ENCODE measurements at places on chromosomes 6 and 20.

DNA sequence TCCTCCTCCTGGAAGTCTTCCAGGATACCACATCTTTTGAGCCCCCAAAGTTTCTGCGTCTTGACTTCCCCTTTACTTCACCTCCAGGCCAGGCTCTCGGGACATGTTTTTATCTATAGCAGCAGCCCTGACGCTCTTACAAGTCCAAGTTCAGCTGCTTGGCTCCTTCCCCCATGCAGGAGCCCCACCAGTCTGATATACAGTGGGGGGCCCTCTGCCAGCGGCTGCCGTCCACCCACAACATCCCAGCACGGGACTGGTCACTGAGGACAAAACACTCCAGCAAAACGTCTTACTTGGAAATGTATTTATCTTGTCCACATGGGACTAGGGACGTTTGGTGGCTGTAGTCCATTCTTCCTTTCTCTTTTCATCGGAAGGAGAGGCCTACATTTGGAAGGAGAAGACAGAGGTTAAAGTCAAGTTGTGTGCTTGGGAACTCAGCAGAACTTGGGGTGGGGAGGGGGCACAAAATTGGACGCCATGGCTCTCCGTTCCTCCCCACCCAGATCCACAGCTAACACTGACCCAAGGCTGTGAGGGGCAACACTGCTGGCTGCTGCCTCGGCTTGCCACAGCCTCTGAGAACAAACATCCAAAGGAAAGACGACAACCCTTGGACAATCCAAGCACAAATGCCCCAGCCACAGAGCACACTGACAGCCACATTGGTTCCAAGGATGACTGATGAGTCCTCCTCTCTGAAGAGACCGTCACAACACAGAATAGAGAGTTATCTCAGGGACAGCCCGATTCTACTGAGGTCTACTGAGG is 79.2 kb downstream of the PRND start:
- DNase-seq = no peak

- peak; percentile 6 for DNase-seq
Observed at GRCh38 chr6:117907601-117908245, 659 bp downstream of the SLC35F1 start.

GRCh38 chr6:19417713-19418112 is 419.5 kb upstream of the ID4 start:
- DNase-seq = no peak

DNA sequence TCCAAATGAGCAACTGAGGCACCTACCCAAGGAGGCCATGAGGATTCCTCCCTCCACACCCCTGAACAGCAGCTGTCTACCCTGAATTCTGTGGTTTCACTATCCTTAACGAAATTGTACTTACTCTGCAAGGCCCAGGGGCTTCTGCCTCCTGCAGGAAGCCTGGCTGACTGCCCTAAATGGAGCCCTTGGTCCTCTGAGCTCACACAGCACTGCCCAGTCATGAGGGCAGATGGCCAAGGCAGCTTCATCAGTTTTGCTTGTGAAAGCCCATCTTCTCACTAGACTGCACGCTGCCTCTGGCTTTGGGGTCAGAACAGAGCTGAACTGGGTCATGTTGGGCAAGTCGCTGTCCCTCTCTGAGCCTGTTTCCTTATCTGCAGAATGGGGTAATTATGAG is 26.4 kb upstream of the SIRPA start:
- DNase-seq = no peak

GRCh38 chr6:160697826-160698225 is 4.2 kb upstream of the PLG start:
- DNase-seq = no peak

GRCh38 chr20:1934721-1935573 is 39.7 kb downstream of the SIRPA start:
- no peak for DNase-seq

- no peak for DNase-seq
Observed at GRCh38 chr6:146909376-146909775, 294.8 kb upstream of the STXBP5 start.

DNA sequence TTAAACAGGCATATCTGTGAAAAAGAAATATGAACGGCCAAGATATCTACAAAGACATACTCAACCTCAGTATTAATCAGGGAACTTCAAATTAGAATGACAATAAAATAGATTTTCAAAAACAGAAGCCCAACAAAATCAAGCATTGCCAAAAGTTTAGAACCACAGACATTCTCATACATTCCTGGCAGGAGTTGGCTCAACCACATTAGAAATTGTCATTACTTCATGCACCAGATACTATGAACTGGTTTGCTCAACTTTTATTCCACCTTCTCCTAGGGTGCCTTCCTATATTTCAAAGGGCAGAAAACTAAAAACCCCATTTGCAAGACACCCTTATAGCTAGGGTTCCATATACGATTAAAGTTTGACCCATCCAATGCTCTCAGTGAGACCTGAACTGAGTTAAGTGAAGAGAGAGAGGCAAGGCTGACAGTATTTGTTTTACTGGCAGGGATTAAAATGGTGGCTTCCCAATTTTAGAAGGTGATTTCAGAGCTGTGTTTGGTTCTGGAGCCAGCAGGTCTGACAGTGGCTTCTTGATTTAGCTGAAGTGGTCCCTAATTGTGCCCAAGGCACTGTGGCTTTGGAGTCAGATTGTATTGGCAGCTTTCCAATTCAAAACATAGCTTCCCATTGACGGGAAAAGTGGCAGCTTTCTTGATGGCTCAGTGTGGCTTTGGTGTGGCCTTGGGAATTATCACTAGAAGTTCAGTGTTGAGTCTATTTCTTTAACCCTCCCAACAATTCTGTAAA is 77.1 kb upstream of the CDYL start:
- no peak for DNase-seq

DNA sequence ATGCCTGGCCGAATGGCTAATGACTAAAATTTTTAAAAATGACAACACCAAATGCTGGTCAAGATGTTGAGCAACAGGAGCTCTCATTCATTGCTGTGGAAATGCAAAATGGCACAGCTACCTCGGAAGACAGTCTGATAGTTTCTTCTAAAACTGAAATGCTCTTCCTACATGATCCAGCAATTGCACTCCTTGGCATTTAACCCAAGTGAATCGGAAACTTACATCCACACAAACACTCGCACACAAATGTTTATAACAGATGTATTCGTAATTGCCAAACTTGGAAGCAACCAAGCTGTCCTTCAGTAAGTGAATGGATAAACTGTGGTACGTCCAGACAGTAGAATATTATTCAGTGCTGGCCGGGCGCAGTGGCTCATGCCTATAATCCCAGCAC is 56.4 kb upstream of the NCOA3 start:
- DNase-seq = no peak

GRCh38 chr6:17490724-17491123 is 97.3 kb downstream of the CAP2 start:
- DNase-seq = no peak

- no peak for DNase-seq
Observed at GRCh38 chr6:12545619-12546409, 170.8 kb upstream of the PHACTR1 start.

DNA sequence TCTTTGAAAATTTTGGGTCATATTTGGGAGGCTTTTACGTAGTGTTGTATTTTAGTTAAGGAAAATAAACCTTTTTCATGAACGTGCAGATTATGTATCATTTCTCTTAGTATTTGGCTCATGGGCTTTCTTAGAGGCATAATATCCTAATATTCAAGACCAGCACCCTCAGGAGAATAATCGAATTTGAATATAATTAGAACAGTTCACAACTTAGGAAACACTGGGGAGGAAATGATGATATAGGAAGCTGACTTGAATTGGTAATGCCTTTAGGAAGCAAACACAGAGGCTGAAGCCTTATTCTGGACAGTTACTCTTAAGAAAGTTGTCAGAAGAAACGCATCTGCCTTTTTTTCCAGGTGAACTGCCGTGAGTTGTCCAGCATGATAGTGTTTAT is at the start of gene GFRAL:
TSS of gene GFRAL (plus strand) at position 301 of the 400 bp plus-strand sequence. CDS start at position 387, 86 bp downstream.
- DNase-seq = no peak

DNA sequence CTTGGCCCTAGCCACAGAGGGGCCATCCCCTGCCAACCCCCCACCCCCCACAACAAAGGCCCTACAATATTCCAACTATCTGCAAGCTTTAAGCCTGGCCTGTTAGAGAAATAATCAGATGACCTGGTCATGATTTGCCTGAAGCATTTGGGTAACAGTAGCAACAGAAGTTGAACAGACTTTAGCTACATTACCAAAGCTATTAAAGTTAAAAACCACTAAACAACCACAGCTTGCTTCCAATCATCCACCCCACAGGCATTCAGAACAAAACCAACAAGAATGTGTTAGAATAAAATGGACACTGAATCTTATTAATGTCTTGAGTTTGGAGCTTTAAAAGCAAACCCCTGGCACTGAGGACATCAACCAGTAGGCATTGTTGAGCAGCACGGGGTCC is 250.9 kb downstream of the LRFN2 start:
- DNase-seq = no peak
